ENCODE measurements at places on chromosomes 5 and 9. TPM values are rescaled to one million over a fixed set of nuclear protein-coding genes. Genes with fewer than 3 reads are reported as not detected.

GRCh38 chr9:131734781-131735180 lies 5.1 kb downstream of the RAPGEF1 start:
- no peak for DNase-seq

- no peak for DNase-seq
Observed at GRCh38 chr9:105251733-105252404, 7.4 kb downstream of the SLC44A1 start.

C1QTNF3 gene
- total RNA-seq = 0.86 TPM

SPACA9 gene
- 2.2 TPM for total RNA-seq

ANKRD18A gene
- under 0.01 TPM for total RNA-seq

- DNase-seq = peak; percentile 59
Observed at GRCh38 chr5:143554187-143554717, 150.8 kb upstream of the NR3C1 start.

DNA sequence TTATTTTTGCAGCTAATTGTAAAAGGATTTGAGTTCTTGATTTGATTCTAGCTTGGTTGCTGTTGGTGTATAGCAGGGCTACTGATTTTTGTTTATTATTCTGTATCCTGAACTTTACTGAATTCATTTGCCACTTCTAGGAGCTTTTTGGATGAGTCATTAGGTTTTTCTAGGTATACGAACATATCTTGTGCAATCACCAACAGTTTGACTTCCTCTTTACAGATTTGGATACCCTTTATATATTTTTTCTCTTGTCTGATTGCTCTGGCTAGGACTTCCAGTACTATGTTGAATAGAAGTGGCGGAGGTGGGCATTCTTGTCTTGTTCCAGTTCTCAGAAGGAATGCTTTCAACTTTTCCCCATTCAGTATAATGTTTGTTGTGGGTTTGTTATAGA lies 210.8 kb downstream of the FGF10 start:
- DNase-seq = no peak

DNA sequence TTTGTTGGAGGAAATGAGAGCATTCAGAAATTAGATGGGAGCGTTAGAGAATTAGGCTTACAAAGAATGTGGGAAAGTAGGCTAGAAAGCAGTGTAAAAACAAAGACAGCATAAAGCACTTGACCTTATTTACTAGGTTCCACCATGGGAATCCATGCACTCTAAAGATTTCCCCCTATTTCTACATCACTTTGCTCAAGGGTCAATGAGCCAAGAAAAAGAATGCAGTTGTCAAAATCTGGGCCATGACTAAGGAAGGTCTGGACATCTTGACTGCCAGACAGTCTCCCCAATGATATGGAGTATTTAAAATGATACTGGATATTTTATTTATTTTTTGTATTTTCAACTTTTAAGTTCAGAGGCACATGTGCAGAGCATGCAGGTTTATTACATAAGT lies 3.4 kb downstream of the TLR4 start:
- DNase-seq = peak; percentile 53

- no peak for DNase-seq
Observed at GRCh38 chr5:173314166-173314952, 13.9 kb downstream of the STC2 start.

DNA sequence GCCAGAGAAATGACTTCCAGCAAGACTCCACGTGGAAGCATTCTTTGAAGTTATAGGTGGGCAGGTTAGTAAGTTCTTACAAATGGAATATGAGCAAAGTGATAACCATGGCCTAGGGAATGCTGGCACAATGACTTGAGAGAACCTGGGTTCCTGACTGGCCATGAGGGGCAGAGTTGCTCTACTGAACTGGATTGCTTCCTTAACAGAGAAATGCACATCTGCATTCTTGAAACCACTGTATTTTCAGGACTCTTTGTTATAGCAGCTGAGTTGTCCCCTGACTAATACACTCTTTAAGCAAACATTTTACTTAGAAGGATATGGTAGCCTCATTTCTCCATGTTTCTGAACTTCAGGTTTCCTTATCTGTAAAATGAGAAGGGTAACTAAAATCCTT lies 108.3 kb upstream of the GNA14 start:
- DNase-seq = no peak

IFNK gene
- not detected for total RNA-seq

- DNase-seq = no peak
Observed at GRCh38 chr5:77770293-77771005, 5.7 kb downstream of the TBCA start.

- no peak for DNase-seq
Observed at GRCh38 chr5:91849069-91849468, 466.0 kb upstream of the ARRDC3 start.

- no peak for DNase-seq
Observed at GRCh38 chr9:21080793-21081192, 3.1 kb upstream of the IFNB1 start.

CNTNAP3 gene
- 0.64 TPM for total RNA-seq

CCDC183 gene
- 0.32 TPM for total RNA-seq
